ENCODE measurements at places on chromosomes 4 and X.
A peak's percentile ranks its signal among the peaks of the same experiment; 100 is the strongest.

GRCh38 chrX:152642931-152643564, 5.4 kb downstream of the GABRQ start:
- no peak for DNase-seq

- DNase-seq, result peak; percentile 12
Measured at GRCh38 chr4:3767570-3768288, 1.5 kb downstream of the ADRA2C start.

DNA sequence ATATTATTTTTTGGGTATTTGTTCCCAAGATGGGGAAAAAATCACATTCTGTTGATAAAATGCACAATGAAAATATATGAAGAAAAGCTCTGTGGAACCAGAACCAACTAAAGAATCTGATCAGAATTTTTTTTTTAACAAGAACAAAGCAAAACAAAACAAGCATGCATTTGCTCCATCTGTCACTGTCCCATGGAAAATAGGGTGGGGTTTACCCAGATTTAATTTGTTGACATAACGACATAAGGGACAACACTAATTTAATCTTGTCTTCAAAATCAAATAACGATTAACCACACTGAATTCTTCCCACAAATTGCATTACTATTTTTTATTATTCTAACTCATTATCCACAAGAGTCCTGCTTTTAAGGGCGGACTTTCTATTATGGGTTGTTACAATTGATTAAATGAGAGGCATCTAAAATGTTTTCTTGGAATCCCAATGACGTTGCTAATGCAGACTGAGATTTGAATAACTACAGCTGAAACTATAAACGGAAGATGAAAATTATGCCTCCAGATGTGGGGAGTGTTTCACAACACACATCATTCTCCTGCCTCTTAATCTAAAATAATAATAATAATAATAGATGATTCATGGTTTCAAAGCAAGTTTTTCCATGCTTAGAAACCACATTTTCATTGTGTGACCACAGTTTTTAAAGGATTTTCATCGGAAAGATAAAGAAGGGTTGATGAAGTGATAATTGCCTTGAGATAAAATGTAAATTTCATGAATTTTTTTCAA, 307.0 kb upstream of the CPEB2 start:
- DNase-seq, result no peak

DNA sequence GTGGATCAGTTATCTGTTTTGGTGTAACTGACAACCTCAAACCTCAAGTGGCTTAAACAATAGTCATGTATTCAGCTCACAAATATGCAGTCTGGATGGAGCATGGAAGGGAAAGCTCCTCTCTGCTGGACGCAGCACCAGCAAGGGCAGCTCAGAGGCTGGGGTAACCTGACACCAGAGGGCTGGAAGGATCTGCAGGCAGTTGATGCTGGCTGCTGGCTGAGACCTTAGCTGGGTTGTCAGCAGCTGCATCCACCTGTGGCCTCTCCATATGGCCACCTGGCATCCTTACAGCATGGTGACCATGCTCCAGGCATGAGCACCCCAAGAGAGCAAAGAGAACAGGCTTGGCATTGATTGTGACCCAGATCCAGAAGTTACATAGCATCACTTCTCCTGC, 46.7 kb downstream of the ENPP6 start:
- DNase-seq, result no peak

DNA sequence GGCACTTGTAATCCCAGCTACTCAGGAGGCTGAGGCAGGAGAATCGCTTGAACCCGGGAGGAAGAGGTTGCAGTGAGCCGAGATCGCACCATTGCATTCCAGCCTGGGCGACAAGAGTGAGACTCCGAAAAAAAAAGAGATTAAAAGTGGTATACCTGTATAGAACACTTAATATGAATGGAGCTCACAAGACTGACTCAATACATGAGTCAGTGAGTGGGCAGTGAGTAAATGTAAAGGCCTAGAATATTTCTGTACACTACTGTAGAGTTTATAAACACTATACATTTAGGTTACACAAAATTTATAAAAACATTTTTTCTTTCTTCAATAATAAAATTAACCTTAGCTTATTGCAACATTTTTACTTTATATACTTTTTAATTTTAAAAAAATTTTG, 93.8 kb downstream of the CENPC start:
- DNase-seq, result no peak

DNA sequence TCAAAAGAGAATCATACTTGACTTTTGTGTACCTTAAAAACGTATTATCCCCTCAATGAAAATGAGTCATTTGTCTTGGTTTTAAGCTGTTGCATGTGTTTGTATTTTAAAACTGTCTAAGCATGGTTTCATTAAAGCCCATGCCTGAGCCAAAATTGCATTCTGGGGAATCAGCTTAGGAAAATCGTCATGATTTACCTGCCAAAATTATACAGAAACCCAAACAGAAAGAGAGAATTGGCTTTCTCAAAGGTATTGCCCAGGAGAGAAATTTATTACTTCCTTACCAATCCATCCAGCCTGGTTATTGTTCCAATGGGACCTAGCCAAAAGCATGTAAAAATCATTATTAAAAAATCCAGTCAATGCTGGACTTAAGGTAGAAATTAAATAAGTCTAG, 37.6 kb downstream of the GPR174 start:
- DNase-seq, result no peak

GRCh38 chr4:78092850-78093249, 35.7 kb downstream of the FRAS1 start:
- DNase-seq, result no peak

DNA sequence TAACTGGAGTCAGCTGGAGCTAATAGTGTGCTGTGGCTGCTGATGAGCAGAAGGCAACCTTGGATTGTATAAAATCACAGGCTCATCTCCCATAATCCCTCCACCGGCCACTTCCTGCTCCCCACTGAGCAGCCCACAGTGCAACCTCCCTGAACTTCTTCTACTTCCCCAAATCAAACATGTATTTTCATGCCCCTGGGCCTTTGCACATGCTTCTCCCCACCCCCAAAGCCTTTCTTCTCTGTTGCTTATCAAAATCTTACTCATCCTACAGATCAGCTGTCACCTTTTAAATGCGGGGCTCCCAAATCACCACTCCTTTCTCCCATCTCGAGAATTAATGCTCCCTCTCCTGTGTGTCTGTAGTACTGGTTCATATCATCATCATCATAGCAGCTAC, 35.8 kb downstream of the RHOH start:
- no peak for DNase-seq

DNA sequence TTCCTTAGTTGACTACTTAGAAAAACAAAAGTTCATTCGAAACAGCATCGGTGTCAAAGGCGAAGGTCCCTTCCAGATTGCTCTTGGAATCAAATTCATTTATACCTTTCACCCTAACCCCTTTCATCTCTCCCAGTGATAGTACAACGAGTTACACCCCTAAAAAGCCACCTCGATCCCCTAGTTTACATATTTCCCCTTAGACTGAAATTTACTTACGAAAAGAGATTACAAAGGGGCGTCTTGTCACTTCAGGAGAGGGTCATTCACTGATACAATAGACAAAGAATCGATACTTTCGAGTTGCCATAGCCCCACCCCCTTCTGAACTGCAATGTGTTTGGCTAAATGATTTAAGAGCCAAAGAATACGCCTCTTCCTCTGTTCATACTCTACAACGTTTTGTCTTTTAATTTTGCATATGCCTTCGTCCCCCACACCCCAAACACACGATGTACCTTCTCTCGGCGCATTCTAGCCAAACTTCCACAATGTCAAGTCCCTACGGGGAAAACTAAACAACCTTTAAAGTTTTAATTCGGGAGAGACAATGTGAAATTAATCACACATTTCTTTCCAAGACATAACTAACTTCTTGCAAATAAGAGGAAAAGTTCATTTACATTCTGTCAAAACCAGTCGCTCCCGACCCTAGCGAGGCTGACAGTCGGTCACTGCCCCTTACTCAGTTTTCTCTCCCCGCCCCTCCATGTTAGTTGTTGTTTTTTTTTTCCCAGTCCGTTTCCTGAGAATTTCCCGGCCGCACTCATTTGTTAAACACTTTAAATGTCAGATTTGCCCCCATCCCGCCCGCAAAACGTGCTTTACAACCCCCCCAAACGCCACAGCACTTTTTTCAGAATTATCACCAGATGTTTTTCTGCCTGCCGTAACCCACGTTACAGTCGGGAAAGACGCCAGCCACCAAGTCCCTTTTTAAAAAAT, 88.6 kb downstream of the HPRT1 start:
- DNase-seq, result peak; percentile 40

GRCh38 chrX:66399273-66399672, 235.2 kb downstream of the HEPH start:
- DNase-seq, result no peak

GRCh38 chr4:20984576-20984836, 284.2 kb downstream of the PACRGL start:
- DNase-seq, result no peak

- DNase-seq, result peak; percentile 83
Measured at GRCh38 chr4:21011106-21011505, 310.8 kb downstream of the PACRGL start.

DNA sequence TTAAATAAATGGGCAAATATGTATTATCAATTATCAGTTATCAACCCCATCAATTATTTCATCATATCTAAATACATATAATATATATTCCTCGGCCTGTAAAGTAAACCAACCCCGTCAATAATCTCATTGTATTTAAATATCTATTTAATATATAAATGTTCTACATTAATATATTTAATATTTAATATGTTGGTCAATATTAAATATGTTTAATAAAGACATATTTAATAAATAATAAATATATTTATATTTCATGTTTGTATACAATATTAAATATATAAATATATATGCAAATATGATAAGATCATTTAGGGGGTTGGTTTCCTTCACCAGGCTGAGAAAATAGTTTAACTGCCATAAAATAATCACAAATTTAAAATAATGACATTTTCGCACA, 6.4 kb upstream of the TMEM144 start:
- DNase-seq, result no peak

- no peak for DNase-seq
Measured at GRCh38 chr4:43423276-43423675, 530.8 kb downstream of the GRXCR1 start.

DNA sequence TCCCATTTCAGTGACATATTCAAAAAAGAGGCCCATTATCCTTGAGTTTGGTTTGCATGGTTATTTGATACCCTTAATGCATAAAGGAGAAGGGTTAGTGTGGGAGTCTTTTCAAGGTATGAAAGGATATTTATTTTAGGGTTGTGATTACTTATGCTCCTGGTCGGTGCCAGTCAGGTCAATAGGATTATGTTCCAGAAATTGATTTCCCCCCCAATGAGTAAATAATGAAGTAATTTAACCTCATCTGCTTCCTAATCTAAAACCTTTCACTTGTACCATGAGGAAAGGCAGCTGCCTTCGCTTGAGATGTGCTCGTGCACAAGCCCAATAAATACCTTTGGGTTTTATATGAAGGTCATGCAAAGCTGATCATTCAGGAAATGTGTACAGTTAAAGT, 55.0 kb upstream of the NR0B1 start:
- DNase-seq, result no peak

DNA sequence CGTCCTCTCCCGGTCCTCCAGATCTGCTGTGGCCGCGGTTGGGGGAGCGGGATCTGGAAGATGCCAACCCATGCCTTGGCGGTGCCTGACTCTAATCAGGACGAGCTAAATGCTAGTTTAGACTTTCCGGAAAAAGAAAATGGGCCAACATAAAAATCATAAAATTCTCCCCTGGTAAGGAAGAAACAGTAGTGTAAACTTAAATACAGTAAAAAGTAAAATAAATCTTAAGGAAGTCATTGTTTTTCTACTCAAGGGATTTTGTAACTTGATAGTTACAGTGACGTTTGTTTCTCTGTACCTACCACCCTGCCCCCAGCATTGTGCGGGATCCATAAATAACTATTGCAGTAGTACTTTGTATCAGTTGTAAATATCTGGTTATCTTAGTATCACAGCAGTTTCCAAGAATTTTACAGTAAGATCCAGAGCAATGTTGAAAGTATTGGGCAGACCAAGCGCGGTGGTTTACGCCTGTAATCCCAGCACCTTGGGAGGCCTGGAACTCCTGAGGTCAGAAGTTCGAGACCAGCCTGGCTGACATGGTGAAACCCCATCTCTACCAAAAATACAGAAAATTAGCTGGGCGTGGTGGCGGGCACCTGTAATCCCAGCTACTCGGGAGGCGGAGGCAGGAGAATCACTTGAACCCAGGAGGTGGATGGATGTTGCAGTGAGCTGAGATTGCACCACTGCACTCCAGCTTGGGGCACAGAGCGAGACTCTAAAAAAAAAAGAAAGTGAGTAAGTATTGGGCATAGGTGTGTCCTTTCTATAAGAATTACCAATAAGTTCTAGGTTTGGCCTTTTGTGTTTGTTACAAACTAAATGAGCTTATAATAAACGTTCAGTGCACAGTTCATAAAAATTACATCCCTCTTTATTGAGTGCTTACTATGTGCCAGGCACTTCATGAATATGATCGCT, 1.0 kb upstream of the PLA2G12A start:
- DNase-seq, result no peak
